Activated CD4-positive, alpha-beta T cell treated with anti-CD3 and anti-CD28 coated beads, Interleukin-2, amount 50 U/mL, for 4 hours (primary cell): ENCODE measurements at places on chromosomes 3 and 15.

GRCh38 chr3:24299806-24300626, 194.6 kb downstream of the THRB start:
- no peak for DNase-seq

- DNase-seq = no peak
These were observed 14.2 kb downstream of the AMOTL2 start for GRCh38 chr3:134360046-134360445.

GRCh38 chr3:190288836-190289235, 33.4 kb downstream of the CLDN1 start:
- DNase-seq = no peak

DNA sequence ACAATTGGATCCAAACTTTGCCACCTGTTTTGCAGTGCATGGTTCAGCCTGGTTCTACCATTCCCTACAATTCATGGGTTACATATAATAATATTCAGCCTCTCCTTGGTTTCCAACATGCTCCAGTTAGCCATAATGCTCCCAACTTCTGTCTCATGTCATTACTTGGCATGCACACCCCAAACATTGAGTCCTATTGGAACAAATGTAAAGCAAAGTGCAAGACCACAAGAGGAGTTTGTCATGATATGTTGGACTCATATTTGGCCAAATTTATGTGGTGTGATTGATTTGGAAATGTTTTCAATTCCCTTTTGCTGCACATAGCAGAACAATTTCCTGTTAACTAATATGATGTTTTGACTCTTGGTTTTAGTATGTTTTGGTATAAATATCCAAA, 50.2 kb downstream of the KCNAB1 start:
- no peak for DNase-seq

DNA sequence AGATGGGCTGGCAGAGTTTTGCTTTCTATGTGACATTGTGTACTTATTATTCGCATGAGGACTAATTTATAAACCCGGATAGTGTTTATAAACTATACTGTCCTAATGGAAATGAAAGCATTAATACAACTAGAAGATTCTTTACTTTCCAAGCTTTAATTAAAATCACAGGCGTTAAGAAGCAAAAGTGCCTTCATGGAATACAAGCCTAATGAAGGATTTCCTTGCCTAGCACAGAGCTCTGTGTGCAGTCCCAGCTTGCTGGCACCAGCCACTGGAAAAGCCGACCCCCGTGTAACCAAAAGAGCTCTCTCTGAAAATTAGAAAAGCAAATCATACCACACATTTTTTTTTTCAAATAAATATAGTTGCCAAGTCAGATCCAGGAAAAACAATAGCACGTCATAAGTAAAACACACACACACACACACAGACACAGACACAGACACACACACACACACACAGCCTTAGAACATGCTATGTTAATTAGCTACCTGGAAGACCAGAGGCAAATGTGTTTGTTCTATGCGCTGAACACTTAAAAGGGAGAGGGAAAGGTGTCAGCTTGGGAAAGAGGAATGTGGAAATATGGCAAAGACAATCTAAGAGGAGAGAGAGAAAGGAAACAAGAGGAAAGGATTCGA, 1084.2 kb downstream of the TUSC7 start:
- no peak for DNase-seq

DNA sequence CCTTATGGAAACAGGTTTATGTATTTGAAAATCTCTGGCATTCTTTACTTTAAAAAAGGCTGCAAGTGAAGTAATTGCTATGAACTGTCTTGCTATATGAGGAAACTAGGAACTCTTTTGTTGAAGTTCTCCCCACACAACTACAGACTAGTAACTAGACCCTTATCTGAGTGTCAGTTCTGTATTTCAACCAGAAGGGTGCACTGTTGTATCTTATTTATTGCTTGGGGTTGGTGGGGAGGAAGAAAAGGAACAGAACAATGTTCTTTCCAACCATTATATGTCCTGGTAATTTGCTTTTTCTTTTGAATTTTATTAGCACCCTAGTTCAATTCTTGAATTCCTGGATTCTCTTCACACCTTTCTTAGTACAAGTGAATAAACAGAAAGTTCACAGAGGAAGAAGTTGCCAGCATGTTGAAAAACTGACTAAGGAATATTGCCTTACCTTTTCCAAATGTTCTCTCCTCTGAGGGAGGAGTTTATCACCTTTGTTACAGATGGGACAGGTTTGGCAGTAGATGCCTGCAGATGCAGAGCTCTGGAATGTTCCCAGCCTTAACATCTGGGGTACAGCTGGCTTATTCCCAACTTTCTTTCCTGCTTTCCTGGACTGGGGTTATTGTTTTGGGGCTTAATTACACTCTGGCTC, 162.4 kb upstream of the CFAP20DC start:
- no peak for DNase-seq

GRCh38 chr15:78167227-78167888, 18.2 kb downstream of the IDH3A start:
- no peak for DNase-seq

- DNase-seq = no peak
These were observed 655.9 kb downstream of the RBMS3 start for GRCh38 chr3:29936766-29937165.

GRCh38 chr15:62469478-62469873, 304.4 kb upstream of the C2CD4B start:
- no peak for DNase-seq
